MM.1S (cell line): ENCODE measurements at places on chromosomes 7 and 10.

DNA sequence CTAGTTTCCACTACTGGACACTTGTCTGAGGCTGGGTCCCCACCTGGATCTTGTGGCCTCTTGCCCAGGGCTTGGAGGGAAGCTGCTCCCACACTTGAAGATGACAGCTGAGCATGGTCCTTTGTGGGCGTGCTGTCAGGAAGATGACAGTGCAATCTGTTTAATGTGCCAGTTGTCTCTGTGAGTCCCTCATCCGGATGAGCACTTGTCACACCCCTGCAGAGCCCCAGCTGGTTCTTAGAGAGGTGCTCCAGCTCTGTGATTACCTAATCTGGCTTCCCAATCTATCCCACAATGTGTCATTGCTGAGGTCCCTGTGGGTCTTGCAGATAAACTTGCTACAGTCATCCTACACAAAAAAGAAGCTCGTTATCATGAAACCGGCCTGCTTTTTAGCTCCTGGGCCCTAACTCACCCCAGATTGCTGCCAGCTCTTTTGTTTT, 34.8 kb upstream of the CCSER2 start:
- DNase-seq = no peak

GRCh38 chr7:97293031-97293430, 175.5 kb downstream of the SDHAF3 start:
- DNase-seq = no peak

DNA sequence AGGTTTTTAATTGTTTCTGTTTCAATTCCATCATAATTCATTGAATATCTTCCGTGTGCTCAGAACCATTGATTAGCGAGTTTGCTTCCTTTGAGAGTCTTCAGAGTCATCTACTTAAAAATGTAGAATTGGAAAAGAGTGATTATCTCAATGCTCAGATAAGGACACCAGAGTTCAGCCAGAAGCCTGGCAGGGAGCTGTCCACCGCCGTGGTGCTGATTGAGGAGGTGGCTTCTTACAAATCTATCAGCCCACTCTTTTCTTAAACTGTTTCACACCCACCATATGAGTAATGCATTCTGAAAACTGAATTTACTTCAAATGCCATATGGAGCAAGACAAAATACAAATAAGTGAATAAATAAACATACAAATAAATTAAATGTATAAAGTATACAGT, 79.3 kb downstream of the INSYN2A start:
- DNase-seq = peak; percentile 33

DNA sequence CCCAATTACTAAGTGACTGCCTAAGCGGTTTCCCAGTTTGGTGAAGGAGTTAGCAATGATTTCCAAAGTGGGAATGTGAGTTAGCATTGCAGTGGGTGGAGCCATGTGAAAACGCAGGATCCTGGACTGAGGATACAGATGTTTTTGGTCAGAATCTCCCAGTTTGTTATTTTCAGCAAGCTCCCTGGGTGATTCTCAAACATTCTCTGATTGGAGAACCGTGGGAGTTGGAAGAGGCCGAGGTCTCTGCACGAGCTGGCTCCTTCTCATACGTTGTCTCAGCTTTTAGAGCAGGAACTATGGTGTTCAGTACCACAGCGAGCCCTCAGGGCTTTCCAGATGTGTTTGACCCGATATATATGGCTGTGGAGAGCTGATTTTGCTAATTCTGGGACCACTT, 396.5 kb upstream of the NPVF start:
- DNase-seq = no peak

DNA sequence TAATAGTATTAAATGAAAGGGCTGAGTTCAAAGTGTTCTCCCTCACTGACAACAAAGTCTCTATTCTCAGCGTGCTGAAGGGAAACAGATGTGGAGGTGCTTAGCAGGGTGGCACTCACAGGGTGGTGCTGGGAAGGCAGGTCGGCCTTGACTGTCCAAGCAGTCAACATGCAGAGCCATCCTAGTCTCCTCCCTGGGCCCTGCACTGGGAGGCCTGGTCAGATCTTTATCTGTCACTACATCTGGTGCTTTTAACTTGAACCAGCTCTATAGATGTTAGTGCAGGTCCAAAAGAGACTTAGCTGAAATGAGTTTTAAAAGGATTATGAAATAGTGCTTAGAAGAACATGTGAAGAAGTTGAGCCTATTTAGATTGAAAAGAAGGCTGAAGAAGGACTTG, 82.1 kb downstream of the AVL9 start:
- no peak for DNase-seq

DNA sequence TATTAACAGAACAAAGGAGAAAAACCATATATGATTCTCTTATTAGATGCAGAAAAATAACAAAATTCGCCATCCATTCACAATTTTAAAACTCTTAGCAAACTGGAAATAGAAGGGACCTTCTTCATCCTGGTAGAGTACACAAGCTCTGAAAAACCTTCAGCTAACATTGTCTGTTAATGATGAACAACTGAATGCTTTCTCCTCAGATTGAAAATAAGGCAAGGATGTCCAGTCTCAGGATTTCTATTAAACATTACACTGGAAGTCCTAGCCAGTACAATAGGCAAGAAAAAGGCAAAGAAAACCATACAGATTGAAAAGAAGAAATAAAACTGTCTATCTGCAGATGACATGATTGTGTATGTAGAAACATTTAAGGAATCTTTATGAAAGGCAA, 16.0 kb upstream of the CCNY start:
- no peak for DNase-seq

DNA sequence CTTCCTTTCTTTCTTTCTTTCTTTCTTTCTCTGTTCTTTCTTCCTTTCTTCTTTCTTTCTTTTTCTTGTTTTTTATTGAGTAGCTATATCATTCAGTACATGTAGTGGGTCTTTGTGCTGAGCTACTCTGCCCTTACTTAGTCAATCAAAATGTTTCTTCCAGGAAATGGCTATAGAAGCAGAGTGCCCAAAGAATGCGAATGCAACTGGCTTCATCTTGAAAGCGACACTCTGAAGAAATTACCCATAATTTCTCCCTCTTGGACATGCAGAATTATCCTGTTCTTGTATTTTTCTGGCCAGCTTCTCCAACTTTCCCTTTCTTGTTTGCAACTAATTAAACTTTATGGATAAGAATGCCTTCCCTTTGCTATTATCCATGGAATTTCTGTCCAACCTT, 441.5 kb downstream of the MAGI2 start:
- no peak for DNase-seq

- DNase-seq = peak; percentile 83
Measured at GRCh38 chr7:121329191-121330052, 622 bp downstream of the WNT16 start.

GRCh38 chr10:87818505-87819288, 671 bp upstream of the ATAD1 start:
- peak; percentile 60 for DNase-seq

DNA sequence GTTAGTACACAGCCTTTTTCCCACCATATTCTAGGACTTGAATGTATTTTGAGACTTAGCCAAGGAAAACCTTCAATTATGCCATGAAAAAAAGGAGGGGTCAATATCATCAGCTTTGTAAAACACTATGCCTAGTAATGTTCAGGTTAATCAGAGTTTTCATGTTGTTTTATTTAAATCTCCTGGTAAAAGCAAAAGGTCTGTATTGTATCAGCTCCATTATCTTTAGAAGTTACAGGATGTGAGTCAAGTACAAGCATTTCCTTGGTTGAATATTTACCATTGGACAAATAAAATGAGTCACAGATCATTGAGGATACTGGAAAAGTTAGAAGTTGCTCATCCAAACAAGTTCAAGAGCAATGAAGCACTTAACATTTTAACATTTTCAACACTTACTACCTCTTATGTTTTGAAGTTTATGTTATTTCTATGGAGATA, 89.9 kb upstream of the CAPZA2 start:
- DNase-seq = no peak

DNA sequence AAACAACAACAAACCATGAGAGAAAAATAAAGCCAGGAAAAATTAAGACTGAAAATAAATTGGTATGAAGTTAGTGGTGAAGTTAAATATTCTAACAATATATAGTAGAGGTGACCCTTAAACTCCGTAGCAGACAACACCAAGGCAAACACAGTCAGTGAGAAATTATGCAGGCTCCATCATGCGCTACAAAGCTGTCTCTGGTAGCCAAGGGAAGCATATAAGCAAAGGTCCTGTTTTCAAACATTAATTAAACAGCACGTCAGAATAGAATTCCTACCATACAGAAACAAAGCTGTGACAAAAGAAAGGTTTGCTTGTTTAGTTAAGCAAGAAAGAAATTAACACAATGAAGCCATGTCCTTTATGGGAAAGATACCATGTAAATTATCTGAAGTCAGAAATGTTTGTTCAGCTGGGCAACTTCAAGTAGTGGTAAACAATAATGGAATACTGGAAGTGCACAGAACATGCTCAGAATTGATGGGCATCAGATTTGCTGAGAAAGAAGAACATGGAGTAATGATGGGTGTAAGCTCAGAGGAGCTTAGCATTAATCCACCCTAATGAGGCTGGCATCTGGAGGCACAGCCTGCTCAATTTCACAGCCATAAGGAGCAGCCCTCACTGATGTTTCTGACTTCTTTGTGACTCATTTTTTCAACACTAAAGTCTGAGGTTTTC, 75.7 kb downstream of the IGF2BP3 start:
- no peak for DNase-seq

GRCh38 chr10:47058961-47059391, 147.7 kb downstream of the PTPN20 start:
- no peak for DNase-seq

DNA sequence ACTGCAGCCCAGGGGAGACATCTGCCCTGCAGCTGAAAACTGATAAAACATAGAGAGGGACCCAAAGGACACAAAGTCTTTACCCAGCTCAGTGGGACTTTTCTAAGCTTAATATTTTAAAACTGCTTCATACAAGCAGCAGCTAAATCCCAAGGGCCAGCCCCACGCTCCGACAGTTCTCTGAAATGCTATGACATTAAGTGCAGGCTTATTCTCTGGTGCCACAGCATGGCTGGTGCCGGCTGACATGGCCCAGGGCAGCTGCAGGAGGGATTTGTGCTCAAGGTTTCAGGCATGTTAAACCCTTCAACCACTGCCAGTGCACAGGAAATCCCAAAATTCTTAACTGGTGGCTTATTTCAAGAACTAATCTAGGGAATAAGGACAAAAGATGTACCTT, 170.9 kb downstream of the PARD3 start:
- DNase-seq = no peak

GRCh38 chr10:80077869-80078447, 507 bp upstream of the TMEM254 start:
- DNase-seq = no peak

DNA sequence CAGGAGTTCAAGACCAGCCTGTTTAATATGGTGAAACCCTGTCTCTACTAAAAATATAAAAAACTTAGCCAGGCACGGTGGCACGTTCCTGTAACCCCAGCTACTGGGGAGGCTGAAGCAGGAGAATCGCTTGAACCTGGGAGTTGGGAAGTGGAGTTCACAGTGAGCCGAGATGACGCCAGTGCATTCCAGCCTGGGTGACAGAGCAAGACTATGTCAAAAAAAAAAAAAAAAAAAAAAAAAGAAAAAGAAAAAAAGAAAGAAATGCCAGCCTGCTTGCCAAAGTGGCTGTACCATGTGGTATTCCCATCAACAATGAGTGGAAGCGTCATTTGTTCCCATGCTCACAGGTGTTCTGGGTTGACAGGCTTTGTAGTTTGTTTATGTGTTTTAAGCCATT, 43.3 kb upstream of the NPTX2 start:
- no peak for DNase-seq

- no peak for DNase-seq
Measured at GRCh38 chr7:122715183-122715582, 12.5 kb upstream of the RNF148 start.

DNA sequence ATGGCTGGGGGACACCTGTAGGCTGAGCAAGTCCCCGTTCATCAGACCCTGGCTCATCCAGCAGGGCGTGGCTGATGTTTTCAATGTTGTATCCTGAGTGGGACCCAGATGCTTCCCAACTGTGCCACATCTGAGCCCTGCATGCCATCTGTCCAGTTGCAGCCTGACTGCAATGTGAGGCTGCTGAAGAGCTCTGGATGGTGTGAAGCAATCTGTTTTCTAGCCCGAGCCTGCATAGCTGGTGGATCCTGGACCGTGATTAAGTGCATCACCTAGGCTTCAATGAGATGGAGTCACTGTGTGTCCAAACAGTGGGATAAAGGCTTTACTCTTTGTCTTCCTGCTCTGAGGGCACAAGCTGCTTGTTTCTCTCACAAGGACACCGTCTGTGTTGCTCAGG, 99.8 kb downstream of the TCF7L2 start:
- no peak for DNase-seq

GRCh38 chr10:12868229-12868628, 133.3 kb downstream of the CCDC3 start:
- DNase-seq = peak; percentile 30

- DNase-seq = no peak
Measured at GRCh38 chr10:100075426-100076220, 6.0 kb downstream of the CPN1 start.

DNA sequence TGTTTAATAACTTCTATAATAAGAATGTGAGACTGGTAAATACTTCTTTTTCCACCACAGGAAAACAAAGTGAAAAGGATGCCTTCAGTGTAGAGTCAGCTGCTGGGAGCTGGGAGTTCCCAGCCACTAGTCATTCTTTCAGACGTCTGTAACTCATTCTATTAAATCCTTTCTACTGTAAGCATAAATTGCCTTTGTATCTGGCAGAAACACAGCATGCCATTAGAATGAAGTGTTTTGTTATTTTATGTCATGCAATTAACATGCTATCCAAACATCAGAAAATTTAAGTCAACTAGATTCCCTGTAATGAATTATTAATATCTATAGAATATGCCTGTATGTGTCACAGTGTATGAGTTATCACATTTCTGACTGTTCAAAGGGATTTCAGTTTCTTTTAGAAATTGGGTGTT, 14.3 kb downstream of the BPGM start:
- no peak for DNase-seq

DNA sequence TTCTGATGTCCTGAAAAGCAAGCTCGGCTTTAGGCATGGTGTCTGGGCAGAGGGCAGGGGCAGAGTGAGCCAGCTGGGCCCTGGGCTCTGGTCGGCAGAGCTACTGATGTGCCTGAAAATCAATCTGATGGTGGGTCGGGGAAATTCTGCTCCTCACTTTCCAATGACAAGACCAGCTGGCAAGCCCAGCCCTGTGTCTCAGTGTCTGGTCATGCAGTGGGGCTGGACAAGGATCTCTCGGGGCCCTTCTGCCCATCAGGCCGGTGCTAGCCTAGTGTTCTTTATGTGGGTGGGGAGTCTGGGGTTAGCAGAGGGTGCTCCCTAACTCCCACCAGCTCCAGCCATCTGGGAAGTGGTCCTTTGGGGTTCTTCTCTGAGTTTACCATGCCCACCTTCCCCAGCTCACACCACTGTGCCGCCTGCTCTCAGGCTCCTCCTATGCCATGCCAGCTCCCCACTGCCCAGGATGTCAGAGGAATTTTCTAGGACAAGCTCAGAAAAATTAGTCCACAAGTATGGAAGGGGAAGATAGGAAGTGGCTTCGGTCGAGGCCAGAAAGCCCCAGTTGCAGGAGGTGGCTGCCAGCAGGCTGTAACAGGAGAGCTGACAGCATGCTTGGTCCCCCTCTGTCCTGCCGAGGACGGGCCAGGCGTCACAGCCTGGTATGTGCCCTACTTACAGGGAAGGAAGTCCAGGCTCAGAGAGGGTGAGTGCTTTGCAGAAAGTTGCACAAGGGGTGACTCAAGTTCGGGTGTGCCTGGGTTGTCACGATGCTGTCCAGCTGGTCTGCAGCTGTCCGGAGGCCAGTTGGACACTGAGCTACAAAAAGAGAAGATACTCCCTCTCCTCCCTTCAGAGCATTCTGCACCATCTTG, 135.2 kb downstream of the ADCY1 start:
- no peak for DNase-seq
